Cortex of kidney (tissue), 1 donor: ENCODE measurements at places on chromosomes 11 and 22.

GRCh38 chr11:125075242-125075625 is 12.1 kb downstream of the SLC37A2 start:
- no peak for DNase-seq

DNA sequence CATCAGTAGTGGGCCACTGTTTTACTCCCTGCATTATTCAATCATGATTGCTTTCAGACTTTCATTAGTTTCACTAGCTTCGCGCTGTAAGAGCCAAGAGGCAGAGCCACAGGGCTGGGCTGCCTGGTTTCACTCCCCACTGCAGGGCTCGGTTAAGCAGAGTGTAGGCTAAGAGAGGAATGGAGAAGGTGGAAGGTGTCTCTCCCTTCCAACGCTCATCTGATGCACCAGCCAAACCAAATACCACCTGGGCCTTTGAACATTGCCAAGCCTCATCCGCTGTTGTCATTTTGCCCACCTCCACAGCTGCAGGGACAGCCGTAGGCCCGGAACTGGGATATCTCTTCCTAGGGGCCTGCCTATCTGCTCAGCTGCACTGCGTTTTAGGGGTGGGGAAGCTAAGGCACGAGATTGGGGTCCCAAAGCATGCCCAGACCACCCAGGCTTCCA is 480 bp upstream of the SMARCB1 start:
- no peak for DNase-seq

- DNase-seq, result no peak
Measured at GRCh38 chr22:30312053-30312452, 14.7 kb downstream of the TBC1D10A start.

DNA sequence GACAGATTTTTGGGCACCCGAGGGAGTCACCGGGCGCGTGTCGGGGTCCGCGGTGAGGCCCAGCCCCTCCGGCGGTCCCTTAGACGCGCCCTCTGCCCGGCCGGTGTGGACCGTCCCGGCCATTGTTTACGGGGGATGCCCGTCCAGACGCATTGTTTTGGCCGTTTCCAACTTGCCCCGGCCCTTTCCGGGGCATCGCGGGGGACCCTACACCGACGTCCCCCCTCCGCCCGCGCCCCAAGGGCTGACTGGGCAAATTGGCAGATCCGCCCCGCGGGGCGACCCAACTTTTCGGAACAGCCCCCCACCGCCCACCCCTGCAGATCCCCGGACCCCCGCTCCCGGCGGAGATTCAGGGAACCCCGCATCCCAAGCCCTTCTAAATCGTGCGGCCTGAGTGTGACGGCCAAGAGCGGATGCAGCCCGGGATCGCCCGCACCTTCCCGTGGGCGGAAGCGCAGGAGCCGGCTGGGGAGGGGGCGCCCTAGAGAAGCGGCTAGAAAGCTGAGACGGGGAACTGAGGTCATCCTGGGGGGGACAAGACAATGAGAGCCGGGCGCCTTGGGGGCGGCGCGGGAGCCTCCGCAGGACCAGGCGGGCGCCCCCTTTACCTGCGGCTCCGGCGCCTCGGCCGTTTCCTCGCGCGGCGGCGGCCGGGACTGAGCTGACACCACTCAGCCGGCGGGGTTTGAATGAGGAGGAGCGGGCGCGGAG is 17.1 kb upstream of the CCT8L2 start:
- no peak for DNase-seq

DNA sequence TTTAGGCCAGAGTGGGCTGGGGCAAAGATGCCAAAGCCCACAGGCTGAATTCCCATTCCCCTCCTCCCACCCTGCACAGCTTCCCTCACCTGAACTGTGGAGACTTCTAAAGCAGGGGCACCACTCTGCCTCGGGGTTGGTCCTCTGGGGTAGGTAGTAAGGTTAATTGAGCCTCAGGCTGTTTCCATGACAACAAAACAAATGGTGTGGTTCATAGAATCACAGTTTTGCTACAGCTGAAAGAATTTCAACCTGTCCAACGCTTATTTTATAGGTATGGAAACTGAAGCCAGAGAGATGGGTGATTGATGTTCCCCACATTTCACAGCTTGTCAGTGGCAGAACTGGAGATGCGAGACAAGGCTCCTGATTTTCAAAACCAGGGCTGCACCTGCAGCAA is 109.5 kb downstream of the SNX19 start:
- DNase-seq, result no peak

- DNase-seq, result no peak
Measured at GRCh38 chr11:65298655-65299179, 15.9 kb upstream of the CDC42EP2 start.
